ENCODE measurements at places on chromosomes 7 and 10. TPM values are rescaled to one million over a fixed set of nuclear protein-coding genes. Genes with fewer than 3 reads are reported as not detected.

The NPC1L1 gene
- not detected for total RNA-seq

DNA sequence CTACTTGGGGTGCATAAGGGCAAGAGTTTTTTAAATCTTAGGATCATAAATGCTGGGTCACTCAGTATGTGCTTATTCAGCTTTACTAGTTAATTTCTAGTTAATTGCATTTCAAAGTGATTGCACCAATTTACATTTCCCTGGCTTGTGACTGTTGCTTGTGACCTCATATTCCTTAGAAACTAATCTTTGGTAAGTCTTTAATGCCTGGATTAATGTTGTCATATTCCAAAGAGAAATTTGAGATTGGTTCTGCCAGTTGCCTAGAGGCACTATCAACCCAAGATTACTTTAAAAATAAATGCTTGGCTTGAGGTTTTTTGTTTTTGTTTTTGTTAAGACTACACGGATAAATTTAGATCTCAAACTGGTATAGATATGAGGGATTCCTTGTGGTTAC lies 103.1 kb downstream of the ANK3 start:
- no peak for DNase-seq

The AOAH gene
- 2.4 TPM for total RNA-seq

The BTBD16 gene
- not detected for total RNA-seq

DNA sequence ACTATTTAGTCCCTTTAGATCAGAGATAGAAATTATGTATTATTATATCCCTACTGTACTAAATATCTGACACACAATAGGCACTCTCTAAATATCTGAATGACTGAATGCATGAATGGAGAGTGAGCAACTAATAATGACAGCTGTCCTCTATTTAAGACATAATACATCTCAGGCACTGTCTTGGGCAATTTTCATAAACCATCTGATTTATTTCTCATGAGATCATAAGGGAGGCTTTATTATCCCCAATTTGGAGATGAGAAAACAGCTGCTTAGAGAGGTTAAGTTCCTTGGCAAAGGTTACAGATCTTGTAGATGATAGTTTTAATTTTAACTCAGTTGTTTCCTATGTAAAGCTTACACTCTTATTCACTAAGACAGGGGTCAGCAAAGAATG lies 570.6 kb downstream of the GRM8 start:
- DNase-seq: no peak

The MCMBP gene
- total RNA-seq: 29.0 TPM

The UBTD1 gene
- total RNA-seq: 28.1 TPM

DNA sequence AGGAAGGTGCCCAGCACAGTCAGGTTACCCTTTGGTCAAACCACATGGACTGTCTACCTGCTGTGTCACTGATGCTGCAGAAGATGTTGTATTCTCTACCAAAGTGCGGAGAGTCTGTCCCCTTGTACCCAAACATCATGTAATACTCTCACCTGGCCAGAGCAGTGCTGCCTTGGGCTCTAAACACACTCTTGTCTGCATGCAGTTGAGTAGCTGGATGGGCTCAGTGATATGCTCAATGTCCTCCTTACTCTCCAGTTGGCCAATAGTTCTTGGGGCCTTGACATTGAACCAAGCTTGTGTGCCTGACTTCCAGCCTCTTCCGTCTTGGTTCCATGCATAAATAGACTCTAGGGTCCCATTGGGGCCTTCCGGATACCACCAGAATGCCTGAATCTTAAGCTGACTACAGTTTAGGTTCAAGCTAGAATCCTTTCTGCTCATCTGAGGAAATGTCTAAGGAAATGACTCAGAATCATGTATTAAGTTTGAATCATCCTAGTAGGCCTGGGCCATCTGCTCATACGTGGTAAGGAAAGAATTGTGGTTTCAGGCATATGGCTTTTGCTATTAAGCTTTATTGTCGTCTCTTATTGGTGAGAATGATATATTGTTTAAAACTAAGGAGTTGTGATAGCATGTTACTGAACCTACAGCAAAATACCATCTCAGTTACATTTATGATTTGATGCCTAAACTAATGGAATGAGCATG lies 118.0 kb downstream of the OTUD1 start:
- DNase-seq: no peak

- no peak for DNase-seq
Measured at GRCh38 chr10:7968510-7969112, 85.9 kb upstream of the GATA3 start.

The LOXL4 gene
- 0.47 TPM for total RNA-seq

DNA sequence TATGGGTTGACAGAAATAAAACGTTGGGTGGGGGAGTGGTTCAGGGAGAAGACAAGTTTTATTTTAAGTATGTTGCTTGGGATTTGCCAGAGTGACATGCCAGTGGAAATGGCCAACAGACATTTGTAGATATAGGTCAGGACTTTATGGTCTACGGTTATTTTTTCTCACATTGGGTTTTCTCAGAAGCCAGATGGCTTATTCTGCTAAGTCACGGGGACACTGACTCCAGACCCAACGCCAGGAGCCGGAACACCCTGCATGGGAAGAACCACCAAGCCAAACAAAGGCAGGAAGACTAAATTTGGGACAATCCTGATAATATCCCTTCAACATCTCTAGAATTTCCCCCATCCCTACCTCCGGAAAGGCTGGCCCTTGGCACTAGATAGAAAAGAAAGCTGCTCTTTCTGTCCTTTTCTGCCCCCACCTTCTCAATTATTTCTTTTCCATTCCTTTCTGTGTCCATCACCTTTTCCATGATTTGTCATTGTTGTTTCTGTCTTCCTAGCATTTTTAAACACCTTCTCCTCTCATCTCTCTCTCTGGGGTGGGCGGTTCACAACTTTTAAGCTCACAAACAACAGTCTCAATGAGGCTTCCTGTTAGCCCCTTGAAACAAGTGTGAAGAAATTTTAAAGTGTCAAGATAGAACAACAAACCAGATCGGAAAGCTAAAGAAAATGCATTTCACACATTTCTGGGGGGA lies 44.7 kb downstream of the TBXAS1 start:
- no peak for DNase-seq

- DNase-seq: no peak
Measured at GRCh38 chr10:71371750-71372166, 25.0 kb upstream of the CDH23 start.

DNA sequence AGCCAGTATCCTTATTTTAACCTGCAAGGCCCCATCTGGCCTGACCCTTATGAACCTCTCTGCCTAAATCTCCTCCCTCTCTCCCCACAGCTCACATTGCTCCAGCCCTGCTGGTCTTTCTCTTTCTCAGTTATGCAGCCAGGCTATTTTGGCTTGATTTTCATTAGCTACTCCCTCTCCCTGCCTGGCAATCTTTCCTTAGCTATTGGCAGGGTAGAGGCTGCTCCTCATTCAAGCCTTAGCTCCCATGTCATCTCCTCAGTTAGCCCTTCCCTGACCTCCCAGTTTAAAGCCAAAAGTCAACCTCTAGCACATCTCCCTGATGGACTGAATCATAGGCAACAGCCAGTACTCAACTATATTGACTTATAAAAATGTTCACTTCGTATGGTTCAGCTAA lies 214.4 kb upstream of the CELF2 start:
- DNase-seq: peak; percentile 49

DNA sequence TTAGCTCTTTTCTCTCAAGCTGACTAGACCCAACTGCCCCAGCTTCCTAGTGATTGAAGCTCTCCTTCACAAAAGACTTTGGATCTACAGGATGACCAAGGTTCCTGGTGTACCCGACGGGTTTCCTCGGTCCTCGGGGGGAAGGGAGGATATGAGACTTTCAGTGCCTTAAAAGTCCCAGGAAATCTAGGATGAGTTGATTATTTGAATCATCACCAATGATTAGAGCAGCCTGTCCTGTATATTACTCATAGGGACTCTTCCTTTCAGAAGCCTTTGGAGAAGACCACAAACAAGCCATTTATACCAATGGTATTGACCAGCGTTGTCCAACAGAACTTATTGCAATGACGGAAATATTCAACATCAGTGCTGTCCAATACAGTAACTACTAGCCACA lies 6.1 kb upstream of the ACTA2 start:
- no peak for DNase-seq

DNA sequence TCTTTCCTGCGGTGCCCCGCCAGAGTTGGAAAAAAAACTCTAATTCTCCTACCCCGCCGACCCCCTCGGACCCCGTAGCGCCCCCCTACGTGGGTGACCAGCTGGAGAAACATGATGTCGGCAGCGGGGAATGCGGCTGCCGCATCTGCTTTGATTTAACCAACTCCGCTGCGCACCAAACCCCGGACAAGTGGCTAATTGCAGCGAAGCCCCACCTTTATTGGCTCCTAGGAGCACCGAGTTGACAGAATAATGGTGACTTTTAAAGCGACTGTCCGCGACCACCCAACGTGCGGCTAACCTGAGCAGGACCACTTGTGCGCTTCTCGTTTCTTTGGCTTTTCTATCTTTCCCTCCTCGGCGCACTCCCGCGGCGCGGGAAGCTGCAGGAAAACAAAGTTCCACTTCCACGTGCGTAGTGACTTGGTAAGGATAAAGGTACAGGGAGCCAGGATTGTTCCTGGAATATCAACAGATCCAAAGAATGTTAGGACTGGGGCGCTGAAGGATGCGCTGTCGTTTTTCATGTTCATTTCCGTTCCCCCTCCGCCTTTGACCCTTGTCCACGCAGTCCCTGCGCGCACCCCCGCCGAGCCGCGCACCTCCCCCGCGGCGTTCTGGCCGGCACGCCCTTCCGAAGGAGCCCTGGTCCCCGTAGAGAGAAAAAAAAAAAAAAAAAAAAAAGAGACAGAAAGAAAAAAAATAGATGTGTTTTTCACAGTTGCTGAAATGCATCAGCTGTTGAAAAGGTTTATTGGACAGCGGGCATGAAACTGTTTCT lies 1.4 kb downstream of the WNT16 start:
- no peak for DNase-seq

The AKR1C1 gene
- total RNA-seq: 20.2 TPM

GRCh38 chr10:115771755-115772154 lies 501.3 kb downstream of the GFRA1 start:
- no peak for DNase-seq

- no peak for DNase-seq
Measured at GRCh38 chr10:101617102-101617823, 29.1 kb downstream of the DPCD start.

GRCh38 chr7:151248346-151249033 lies at the start of gene SMARCD3:
Gene SMARCD3, minus strand, starts transcription at chr7:151248694. Its CDS starts 132 bp downstream, at chr7:151248562.
- DNase-seq: peak; percentile 89

GRCh38 chr7:45174966-45175765 lies 17.6 kb downstream of the RAMP3 start:
- DNase-seq: peak; percentile 11

The PRSS1 gene
- not detected for total RNA-seq

GRCh38 chr10:88232029-88232895 lies 350.9 kb downstream of the RNLS start:
- DNase-seq: peak; percentile 93

The PHYHIPL gene
- not detected for total RNA-seq

DNA sequence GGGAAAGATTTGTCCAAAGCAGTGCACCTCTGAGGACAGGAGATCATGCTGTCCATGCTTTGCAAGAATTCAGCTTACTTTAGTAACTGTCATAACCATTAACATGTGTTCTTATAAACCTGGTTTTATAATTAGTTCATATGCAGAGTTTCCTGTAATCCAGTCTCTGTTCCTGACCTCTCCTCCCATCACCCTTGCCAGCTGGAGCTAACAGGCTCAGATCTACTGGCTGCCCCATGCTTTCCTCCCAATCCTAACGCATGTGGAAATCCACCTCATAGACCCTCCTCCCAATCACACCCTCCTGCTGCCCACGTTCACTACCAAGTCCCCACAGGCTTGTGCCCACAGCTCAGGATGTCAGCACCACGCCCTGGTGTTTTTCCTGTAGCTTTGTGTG lies 45.3 kb upstream of the PFKP start:
- no peak for DNase-seq

The SRPK2 gene
- total RNA-seq: 29.1 TPM

- no peak for DNase-seq
Measured at GRCh38 chr10:119335671-119336353, 128.4 kb downstream of the GRK5 start.

- no peak for DNase-seq
Measured at GRCh38 chr10:106815427-106816043, 349.0 kb downstream of the SORCS1 start.

GRCh38 chr7:117061751-117062150 lies 108.5 kb downstream of the ST7 start:
- DNase-seq: no peak

GRCh38 chr10:124228471-124228870 lies 135.1 kb upstream of the CHST15 start:
- DNase-seq: no peak

The IGFBP3 gene
- 46.0 TPM for total RNA-seq

DNA sequence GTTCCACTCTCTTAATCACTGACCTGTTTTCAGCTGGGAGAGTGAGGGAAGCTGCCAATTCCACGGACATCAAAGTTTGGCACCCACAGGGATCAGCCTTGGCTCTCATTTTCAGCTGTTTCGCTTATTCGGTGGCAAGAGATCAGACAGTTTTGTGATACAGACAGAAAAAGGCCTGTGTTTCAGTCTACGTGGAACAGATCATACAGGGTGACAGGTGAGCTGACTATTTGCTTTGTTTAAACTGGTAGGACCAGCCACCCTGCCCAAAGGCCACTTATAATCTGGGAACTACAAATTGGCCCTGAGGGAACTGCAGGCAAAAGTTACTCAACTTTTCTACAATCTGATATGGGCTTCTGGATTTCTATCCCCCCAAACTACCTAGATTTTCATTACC lies 128.6 kb downstream of the ZNF467 start:
- DNase-seq: no peak

DNA sequence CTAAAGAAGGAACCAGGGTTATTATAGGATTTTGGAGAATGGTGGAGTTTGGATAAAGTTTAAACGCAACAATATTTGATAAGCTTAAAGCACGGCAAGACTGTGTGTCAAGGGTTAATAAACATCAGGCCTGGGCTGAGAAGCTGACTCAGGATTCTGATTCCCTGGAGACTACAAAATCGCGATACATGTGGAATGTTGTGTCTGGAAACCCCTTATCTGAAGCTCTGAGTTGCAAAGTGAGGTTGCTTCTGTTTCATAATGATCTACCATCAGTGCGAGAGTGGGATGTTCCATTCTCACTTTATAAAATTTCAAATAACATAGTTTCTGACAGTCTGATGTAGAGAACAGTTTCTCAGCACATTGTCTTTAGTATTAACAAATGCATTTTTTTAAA lies 7.8 kb downstream of the C1GALT1 start:
- no peak for DNase-seq

GRCh38 chr10:127906548-127907377 lies at the start of gene PTPRE:
Gene PTPRE, plus strand, starts transcription at chr10:127907103. Its CDS starts 133,779 bp downstream, at chr10:128040882.
- DNase-seq: peak; percentile 92

The RNF133 gene
- 0.47 TPM for total RNA-seq
